ENCODE measurements at places on chromosomes 7 and 10. TPM values are rescaled to one million over a fixed set of nuclear protein-coding genes. Genes with fewer than 3 reads are reported as not detected.

AQP1 gene
- total RNA-seq: 127 TPM

SHTN1 gene
- 1.2 TPM for total RNA-seq

TET1 gene
- 3.4 TPM for total RNA-seq

SEMA3D gene
- 18.9 TPM for total RNA-seq

HECW1 gene
- total RNA-seq: under 0.01 TPM
